ENCODE measurements at places on chromosomes 4 and X.

DNA sequence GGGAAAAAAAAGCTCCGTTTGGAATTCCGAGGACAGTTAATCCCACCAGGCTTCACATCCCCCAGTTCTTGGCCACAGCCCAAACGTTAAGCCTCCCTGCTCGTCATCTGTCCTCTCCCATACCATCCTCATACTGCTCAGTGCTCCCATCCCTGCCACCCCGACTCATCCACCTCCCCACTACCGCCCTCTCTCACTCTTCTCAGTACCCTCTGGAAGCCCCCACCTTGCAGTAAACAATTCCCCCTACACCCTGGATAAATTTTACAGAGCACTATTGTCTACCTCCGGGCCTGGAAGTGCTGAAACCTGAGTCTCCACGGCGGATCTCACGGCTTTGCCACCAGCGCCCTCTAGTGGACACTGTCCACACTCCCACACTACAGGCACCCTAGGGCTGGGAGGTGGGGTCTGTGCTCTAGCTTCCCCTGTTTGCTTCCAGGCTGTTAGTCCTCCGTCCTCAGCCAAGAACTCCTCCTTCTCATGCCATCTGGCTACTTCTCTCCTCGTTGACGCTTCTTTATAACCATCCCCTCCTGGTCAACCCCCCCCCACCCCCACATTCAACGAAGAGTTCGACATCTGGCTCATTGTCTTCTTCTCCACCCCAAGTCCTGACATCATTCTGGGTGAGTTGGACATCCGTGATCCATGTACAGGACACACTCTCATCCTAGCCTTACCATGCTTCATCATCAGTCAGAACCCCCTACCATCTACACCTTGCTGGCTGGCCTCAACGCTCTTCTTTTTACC, 54.5 kb downstream of the RTL9 start:
- DNase-seq = no peak

DNA sequence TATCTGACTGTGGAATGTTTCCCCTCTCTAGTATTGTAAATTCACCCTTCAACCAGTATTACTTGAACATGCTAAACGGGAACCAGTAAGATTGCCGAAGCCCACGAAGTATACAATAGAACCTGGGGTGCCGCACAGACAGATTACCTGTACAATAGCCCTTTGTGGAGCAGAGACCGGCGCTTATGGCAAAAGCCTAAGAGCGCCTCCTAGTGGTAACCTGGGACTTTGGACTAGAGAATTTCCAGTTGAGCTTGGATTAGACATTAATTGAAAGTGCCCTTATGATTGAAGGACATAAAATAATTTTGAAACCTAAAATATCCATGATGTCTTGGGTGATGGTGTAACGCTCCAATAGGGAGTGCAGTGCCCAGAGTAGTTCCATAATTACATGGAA, 14.1 kb downstream of the ZNF157 start:
- DNase-seq = no peak

GRCh38 chrX:140712413-140713173, 3.0 kb downstream of the LINC00632 start:
- no peak for DNase-seq

- DNase-seq = no peak
These were observed 66.6 kb downstream of the USP38 start for GRCh38 chr4:143251348-143251747.

DNA sequence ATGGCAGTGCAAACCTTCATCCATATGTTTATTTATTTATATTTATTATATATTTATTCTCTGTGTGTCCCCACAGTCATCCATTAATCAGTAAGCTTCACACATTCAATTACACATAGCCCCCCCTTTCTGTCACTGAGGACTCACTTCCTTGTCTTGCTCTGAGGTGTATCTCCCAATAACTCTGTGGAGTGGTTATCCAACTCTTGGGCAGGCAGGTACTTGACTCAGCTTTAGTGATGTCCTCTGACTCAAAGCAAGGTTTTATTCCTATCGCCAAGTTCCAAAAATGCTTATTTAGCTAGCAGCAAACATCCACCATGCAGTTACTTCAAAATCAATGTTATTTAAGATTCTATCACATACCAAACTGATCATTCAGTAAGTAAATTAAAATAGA, 25.2 kb upstream of the NDP start:
- no peak for DNase-seq

Measured in iPS DF 19.7 (cell line).